ENCODE measurements at places on chromosomes 5 and 9.

DNA sequence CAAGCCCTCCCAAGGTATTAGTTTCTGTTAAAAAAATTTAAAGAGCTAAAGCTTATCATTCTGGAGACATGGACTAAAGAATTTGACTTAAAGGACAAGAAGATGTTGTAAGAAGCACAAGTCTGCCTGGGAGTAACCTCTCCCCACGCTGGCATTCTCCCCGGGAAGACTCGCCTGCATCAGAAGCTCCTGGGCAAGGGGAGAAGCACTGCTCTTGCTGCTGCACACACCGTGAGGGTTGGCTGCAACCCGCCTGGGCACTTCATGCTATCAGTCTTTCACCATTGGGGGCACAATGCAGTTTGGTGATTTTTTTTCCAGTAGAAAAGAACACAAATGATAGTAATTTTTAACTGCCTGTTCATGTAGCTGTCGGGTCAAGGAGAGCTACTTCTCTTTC is 192.5 kb upstream of the PANK3 start:
- DNase-seq, result no peak

GRCh38 chr9:86724529-86724928 is 222.8 kb downstream of the GAS1 start:
- no peak for DNase-seq

DNA sequence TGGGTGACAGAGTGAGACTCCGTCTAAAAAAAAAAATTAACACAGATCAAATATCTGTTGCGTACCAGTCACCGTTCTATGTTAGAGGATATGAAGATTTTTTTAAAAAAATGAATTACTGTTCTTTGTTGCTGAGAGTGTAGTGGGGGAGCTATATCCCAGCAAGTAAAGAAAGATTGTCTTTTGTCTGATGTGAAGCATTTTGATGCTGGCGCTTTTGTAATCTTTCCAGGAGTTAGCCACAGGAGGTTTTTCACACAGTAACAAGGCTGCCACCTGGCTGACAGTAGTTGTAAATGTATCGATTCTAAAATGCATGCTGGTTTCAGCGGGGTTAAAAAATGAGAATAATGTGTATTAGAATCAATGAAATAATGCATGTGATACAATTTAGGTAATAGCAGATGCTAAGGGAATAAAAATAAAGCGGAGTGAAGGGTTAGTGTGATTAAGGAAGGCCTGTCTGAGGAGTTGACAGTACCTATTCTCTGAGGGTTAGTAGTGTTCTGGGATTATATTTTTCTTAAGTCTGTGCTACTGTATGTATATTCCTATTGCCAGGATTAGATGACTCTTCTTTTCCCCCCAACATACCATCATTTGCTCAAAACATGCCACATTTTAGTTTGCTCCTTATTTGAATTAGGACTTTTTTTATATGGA is 3.4 kb downstream of the LMNB1 start:
- peak; percentile 85 for DNase-seq

- DNase-seq, result no peak
Observed at GRCh38 chr9:6147846-6148245, 67.8 kb upstream of the IL33 start.

DNA sequence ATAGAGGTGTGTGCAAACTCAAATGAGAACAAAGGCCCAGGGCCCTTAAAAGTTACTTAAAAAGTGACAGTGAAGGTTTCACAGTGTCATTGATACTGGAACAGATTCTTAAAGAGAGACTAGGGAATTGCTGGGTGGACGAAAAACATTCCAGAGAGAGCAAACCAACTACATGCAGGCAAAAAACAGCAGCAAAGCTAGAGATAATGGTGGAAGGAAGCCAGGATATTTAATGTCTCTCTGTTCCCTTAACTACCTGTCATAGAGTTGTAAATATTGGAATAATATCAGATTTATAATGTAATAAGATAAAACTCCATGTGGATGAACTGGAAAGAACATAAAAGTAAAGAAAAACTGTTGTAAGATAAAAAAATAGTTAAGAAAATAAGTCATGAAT is 508.6 kb downstream of the TAF11L14 start:
- no peak for DNase-seq

- peak; percentile 72 for DNase-seq
Observed at GRCh38 chr9:133532937-133533668, 1.4 kb upstream of the ADAMTSL2 start.

DNA sequence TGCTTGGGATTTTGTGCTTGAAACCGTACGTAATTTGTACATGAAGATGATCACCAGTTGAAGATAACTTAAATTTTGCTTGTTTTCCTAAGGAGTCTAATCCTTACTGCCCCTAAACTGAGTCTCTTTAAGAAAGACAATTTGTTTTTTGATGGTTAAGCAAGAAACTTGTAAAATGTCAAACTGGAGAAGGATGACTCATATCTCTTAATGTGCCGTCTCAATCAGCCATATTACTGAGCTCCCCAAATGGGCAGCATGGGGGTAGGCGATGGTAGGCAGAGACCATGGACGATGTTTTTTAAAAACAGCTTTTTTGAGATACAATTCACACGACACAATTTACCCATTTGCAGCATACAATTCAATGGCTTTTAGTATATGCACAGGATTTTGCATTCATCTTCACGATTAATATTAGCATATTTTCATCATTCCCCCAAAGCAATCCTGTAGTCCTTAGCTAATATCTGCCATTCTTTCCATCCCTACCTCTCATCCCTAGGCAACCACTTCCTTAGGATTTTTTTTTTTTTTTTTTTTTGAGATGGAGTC is 14.3 kb downstream of the ARHGAP26 start:
- DNase-seq, result no peak

DNA sequence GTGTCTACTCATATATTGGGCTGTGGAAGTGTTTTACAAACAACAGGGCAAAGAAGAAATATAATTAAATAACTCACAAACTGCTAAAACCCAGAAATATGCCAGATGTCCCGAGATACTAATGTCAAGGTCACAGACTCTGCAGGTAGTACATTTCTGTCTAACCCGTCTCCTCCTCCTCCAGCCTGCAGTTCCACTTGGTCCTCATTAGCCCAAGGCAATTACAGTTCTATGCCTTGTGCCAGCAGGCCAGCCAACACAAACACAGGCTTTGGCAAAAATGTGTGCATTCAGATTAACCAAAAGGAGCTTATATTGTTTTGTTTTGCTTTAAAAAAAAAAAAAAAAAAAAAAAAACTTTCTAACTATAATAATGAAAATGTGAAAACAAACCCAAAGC is 148.8 kb downstream of the MYO10 start:
- DNase-seq, result no peak

- DNase-seq, result no peak
Observed at GRCh38 chr5:105639068-105639467, 2031.7 kb downstream of the EFNA5 start.

DNA sequence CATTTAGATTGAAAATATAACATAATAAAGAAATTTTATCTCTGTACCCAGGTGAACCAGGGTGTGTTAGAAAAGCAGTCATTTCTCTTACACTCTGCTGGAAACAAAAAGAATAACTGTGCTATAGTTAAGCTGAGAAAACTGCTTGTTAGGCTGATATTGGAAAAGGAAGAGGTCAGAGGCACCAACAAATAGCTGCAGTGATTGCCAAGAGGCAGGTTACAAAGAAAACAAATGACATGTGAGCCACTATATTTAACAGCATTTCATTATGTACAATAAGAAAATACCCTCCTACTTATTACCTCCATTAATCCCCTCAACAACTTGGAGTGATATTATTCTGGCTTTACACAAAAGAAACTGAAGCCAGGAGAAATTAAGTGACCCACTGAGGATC is 607.9 kb upstream of the TLE4 start:
- DNase-seq, result no peak

GRCh38 chr5:154380263-154380662 is 65.5 kb upstream of the SAP30L start:
- no peak for DNase-seq

Data from kidney (tissue), 22 donors.